ENCODE measurements at places on chromosomes 2 and 18. TPM values are rescaled to one million over a fixed set of nuclear protein-coding genes. Genes with fewer than 3 reads are reported as not detected.
A peak's percentile ranks its signal among the peaks of the same experiment; 100 is the strongest.

- no peak for DNase-seq
Observed at GRCh38 chr2:27942612-27943547, 52.4 kb downstream of the BABAM2 start.

GRCh38 chr2:129903586-129904425, 75.7 kb upstream of the RAB6C start:
- peak; percentile 62 for DNase-seq

DNA sequence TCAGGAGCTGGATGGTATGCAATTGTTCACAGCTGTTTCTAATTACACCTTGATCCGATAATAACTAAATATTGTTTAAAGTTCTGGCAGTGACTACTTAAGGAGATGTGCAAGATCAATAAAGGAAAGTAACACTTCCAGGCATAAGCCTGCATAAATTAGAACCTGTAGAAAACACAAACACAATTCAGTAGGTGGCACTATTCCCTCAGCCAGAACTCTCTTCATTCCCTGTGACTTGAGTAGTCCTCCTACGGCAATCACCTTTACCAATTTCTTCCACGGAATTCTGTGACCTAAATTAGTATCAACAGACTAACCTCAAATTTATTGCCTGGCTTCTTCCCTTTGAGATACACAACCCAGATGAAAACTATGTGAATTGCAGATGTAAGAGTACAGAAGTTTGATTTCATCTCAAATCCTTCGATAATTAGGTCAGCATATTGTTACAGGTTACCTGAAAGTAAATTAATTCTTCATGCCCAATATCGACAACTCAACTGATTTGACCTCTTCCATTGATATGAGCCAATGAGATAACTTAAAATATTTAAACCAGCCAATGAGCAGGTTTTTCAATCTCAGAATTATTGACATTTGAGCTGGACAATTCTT, 137.8 kb downstream of the PID1 start:
- no peak for DNase-seq

DNA sequence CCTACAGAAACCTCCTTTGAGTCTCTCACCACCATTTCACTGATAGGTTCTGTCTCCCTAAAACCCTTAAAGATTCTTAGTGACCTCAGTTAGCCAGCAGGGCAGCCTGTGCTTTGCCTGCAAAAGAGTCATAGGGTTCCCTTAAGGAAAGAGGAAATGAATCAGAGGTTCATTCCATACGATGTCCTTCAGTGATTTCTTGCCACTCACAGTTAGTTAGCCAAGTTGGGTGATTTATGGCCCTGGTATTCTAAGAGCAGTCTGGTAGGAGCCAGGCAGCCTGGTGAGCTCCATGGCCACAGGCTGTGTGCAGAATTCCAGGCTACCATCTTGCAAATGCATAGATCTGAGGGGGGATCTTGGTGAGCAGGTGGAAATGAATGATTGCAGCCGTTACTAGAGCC, 18.7 kb upstream of the CCBE1 start:
- no peak for DNase-seq

Gene ALPP
- total RNA-seq, result 37.0 TPM
